ENCODE measurements at places on chromosomes 6 and 20.

GRCh38 chr6:84284428-84285049 is 57.1 kb upstream of the CEP162 start:
- H3K27me3 ChIP-seq = peaks cover 18% of the 10 kb centered on the region
- no peak overlapping the region for H3K27ac ChIP-seq
- no peaks in the 10 kb centered on the region for H3K4me1 ChIP-seq
- no peak overlapping the region for H3K4me3 ChIP-seq
- no peaks in the 10 kb centered on the region for H3K36me3 ChIP-seq

DNA sequence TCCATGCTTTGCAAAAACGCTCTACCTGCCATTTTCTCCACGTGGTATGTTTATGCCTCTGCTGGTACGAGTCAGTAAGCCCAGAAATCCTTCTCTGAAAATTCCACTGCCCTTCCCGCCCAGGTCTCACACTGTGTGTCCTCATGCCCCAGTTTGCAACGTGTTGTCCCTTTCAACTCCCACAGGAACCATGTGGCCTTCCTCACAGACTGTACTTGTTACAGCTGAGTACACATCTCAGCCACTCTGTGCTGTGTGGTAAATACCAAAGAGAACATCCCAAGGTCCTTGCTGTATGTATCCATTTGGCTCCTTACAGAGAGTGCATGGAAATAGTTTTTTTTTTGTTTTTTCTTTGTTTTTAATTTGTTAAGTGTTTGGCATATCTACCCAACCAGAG is 56.9 kb downstream of the RTN4IP1 start:
- H3K27me3 ChIP-seq = no peaks in the 10 kb centered on the region
- H3K36me3 ChIP-seq = peaks cover 48% of the 10 kb centered on the region
- DNase-seq = no peak
- peaks cover 14% of the 10 kb centered on the region for H3K4me1 ChIP-seq
- H3K27ac ChIP-seq = peak overlapping the region; percentile 16

DNA sequence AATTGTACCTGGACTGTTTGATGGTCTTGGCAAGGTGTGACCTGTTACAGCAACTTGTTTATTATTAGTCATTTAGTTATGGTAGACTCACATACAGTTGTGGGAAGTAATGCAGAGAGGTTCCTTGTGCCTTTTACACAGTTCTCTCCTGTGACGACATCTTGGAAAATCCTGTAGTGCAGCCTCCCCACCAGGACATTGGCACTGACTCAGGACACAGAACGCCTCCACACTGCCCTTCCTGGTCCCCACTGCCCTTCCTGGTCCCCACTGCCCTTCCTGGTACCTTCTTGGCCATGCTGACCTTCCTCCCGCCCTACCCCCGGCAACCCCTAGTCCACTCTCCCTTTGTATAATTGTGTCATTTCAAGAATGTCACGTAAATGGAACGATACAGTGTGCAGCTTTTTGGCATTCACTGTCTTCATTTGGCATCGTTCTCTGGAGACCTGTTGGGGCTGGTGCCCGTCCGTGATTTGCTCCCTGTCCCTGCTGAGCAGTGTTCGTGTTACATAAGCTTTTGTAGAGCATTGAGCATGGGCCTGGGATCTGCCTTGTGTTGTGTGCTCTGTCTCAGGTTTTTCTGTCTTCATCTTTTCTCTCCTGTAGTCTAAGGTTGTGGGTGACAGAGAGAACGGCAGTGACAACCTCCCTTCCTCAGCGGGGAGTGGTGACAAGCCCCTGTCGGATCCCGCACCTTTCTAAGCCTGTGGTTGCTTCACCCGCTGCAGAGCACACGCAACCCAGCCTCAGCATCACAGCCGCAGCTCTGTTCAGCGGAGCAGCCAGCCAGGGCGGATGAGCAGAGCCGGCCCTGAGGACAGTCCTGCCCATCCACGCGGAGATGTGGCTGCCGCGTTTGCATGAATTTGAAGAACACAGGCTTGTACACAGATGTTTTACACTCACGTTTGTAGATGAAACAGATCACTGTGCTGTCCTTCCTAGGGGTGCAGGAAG is 5.4 kb upstream of the DNAJC5 start:
- peaks cover 9% of the 10 kb centered on the region for H3K4me1 ChIP-seq
- DNase-seq = no peak
- H3K4me3 ChIP-seq = no peak overlapping the region
- H3K27me3 ChIP-seq = no peaks in the 10 kb centered on the region

DNA sequence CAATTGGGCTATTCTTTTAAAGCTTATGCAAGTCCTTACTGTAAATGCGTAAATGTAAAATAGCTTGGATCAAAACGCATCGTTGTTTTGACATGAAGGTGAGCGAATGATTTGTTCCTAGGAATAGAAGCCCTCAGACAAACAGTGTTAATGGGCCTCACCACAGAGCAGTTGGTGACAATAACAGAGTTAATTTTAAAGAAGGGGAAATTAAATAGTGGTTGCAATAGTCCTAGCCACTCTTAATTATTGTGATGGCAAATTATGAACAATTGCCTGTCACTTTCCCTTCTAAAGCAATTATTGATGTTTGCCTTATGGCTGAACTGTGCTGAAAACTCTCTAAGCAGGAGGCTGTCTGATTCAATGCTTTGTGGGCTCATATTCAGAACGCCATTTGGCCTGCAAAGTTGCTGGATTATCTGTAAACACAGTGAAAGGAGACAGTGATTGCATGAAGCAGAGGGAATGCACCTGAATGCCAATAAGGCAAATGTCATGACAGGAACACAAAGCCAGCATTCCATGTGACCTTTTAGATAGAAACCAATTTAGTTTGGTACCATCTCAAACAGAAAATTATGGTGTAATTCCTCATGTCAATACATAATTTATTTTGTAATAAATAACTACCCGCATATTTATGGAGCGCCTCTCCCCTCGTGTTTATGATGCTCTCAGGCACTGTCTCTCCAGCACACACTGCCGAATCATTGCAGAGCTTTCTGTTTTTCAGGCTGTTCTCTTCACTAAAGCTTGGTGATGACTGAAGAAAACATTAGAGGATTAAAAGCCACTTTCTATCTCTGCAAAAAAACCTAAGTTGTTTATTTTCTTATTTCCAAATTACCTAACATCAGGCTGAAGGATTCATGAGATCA is 387.5 kb downstream of the HACE1 start:
- no peak for DNase-seq
- H3K27me3 ChIP-seq = no peaks in the 10 kb centered on the region
- no peaks in the 10 kb centered on the region for H3K36me3 ChIP-seq
- no peak overlapping the region for H3K27ac ChIP-seq
- no peak overlapping the region for H3K4me3 ChIP-seq

GRCh38 chr20:41350408-41350962 is 9.9 kb downstream of the LPIN3 start:
- H3K27ac ChIP-seq = no peak overlapping the region
- no peaks in the 10 kb centered on the region for H3K4me1 ChIP-seq
- no peaks in the 10 kb centered on the region for H3K36me3 ChIP-seq
- no peaks in the 10 kb centered on the region for H3K27me3 ChIP-seq
- no peak overlapping the region for H3K4me3 ChIP-seq
